ENCODE measurements at places on chromosomes 12 and 14.

GRCh38 chr12:116384175-116384574, 106.7 kb upstream of the MED13L start:
- DNase-seq, result no peak

GRCh38 chr14:65237023-65237814, 134.9 kb upstream of the MAX start:
- no peak for DNase-seq

DNA sequence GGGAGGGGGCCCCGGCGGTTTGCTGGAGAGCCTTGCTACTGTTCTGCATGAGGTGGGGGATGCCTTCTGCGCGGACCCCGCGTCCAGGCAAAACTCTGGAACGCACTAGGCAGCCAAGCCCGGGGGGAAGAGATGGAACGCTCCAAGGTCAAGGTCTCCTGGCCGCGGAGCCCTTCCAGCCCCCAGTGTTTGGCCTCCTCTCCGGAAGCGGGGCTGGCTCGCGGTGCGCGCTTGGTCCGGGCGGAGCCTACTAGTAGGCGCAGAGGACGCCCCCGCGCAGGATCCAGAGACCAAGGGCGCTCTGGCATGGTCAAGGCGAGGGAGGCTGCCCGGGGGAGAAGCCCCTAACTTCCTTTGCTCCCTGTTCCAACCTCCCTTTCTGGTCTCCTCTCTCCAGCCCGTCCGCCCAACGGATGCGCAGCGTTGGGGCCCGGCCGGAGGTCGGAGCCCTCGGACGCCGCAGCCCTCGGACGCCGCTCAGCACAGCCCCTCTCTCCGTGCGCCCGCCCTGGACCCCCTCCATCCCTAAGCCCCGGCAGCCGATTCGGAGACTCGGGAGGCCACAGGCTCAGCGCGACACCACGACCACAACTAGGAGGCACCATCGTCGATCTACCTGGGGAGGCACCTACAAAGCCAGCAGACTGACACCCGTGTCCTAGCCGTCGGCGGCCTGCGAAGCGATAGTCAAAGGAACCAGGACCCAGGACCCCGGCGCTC, 669 bp upstream of the KCNK13 start:
- no peak for DNase-seq

GRCh38 chr12:109450980-109451379, 26.1 kb downstream of the KCTD10 start:
- DNase-seq, result no peak

DNA sequence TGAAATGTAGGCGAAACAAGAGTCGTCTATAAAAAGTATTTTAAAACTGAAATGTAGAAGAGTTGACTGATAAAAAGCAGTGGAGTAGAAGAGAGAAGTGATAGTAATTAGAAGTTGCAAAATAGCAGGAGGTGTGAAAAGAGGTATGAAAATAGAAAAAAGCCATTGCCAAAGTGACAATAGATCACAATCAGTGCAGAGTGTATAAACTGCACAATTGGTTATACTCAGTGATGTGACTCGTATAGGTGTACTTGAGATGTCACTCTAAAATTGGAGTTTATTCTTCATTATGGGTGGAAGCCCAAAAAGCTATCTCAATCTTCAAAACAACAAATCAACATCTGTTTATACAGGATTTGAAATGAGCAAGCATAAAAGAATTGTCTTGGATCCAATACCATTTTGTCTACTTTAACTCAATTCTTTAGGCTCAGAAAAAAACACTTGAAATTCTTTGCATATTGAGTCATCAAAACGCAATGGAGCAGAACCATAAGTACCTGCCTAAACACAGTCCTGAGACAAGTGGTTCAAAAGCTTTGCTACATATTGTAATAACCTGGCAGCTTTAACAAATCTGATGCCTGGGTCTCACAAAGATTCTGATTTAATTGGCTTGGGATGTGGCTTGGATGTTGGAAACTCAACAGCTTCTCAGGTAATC, 8.8 kb downstream of the IKBIP start:
- no peak for DNase-seq

- no peak for DNase-seq
These were observed 68.0 kb upstream of the GALNT9 start for GRCh38 chr12:132397152-132397933.

- DNase-seq, result no peak
These were observed 178.9 kb downstream of the KLHL28 start for GRCh38 chr14:44782775-44783238.

GRCh38 chr14:102278631-102278935, 26.4 kb downstream of the MOK start:
- DNase-seq, result no peak

DNA sequence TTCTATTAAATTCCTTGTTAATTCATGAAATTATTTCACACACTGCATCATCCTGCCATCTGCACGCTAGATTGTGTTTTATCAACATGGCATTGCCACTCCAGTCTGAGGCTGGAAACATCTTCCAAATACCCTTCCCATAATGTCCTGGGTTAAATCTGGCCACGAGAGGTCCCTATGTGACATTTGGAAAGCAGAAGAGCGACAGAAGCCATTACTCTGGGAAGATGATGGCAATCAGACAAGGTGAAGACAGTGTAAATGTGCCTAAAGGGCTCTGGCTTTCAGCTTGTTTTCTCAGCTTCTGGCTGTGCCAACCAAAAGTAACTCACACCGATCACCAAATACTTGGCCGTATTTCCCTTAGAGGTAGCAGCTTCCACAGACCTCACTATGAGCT, 144.8 kb downstream of the CAPZA3 start:
- no peak for DNase-seq

DNA sequence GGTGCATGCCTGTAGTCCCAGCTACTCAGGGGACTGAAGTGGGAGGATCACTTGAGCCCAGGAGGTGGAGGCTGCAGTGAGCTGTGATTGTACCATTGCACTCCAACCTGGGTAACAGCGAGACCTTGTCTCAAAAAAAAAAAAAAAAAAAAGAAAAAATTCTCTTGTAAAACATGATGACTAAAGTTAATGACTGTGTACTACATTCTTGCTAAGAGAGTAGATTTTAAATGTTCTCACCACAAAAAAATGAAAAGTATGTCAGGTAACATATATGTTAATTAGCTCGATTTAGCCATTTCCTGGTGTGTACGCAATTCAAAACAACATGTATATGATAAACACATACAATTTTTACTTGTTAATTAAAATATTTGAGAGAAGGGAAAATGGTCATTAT, 480.7 kb upstream of the RGS6 start:
- no peak for DNase-seq

DNA sequence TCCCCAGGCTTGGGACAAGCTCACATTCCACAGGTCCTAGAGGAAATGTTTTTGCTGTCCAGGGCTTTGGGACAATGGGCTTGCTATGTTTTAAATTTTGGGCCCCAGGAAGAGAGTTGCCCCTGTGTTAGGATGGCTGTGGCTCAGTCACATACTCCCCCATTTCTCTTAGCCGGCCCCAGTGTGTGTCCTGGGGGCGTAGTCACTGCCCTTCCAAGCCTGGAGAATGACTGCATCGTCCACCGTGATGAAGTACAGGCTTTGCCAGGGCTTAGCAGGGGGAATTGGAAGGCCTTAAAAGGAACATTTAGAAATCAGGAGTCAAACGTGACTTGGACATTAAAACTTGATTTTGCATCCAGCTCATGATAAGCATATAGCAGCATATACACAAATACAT, 293.6 kb downstream of the CACNA1C start:
- no peak for DNase-seq

Data from stimulated activated CD8-positive, alpha-beta memory T cell treated with anti-CD3 and anti-CD28 coated beads, Interleukin-7, amount 100 ng/mL, for 1 hour (primary cell).